ENCODE measurements at places on chromosomes 4 and X.

DNA sequence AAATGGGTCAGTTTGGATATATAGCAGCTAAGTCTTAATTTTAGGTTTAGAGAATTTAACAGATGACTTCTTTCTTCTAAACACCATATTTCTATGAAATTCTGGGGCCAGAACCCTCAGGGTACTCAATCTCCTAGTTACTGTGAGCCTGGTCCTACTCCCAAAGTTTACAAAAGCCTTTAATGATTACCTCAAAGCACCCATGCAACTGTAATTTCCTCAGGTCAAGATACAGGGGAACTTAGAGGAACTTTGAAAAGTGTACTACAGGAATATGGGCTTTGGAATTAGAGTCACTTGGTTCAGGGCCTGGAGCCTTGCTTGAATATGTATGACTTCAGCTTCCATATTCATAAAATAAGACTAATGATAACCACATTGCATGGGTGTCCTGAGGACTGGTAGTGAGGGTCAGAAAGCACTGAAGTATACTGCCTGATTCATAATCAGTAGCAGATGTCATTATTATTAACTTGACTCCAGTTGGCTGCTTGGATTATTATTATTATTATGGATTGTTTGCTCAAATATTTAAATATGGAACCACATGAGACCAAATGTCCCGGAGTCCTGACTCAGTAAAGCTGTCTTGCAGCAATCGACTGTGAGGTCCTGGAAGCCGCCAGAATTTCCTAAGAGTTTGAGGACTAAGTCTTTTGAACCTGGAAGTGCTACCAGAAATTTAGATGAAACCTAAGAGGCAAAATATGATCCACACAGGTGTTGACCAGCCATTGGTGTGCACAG, 2.0 kb upstream of the ADH7 start:
- no peak for DNase-seq

GRCh38 chr4:4564522-4564921, 22.7 kb upstream of the STX18 start:
- no peak for DNase-seq

DNA sequence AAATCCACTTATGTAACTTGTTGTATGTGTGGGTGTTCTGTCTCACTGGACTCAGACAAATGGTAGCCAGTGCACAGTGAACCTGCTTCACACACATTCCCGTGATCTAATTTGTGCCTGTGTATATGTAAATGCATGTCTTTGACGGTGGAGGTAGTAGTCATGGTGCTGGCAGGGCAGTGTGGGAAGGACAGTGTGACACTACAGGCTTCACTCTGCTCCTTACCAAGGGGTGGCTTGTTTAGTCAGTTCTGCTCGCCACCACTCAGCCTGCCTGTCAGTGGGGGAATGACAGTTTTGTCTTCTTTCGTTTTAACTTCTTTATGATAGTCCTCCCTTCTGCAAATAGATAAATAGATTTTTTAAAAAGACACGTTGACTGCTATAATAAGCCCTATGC, 17.7 kb upstream of the PAQR3 start:
- DNase-seq = no peak

DNA sequence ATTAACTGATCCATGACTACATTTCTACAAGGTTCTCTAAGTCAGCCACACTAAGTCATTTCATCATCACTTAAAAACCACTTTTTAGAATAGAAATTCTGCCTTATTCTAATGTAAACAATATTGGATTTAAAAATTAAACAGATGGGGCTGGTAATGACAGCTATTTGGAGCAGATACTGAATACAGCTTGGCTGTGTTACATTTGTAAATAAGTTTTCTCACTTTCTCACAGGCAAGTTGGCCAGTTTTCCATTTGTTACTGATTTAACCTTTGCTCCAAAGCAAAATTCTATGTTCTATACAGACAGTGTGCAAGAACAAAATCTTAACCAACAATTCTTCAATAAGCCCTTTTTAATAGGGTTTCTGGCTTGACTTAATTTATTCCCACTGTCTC, 370.7 kb downstream of the GRIA2 start:
- DNase-seq = no peak

GRCh38 chr4:140867356-140867755, 111.2 kb upstream of the TBC1D9 start:
- no peak for DNase-seq

- no peak for DNase-seq
These were observed 42.3 kb downstream of the NIPAL1 start for GRCh38 chr4:48058617-48059530.

DNA sequence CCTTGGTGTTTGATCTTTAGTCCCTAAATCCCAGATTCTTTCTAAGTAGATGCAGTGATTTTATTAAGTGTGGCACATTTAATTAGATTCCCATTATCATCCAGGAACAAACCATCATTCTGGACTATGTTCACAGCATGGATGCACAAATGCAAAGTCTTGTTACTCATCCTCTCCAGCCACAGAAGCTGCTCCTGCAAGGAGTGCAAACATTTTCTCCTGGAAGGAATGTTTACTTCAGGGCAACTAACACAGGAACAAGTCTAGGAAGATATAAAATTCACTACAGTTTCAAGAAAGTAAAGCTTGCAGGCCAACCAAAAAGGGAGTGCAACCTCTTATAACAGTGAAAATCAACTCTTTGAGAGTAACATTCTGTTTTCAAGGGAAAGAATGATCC, 106.0 kb downstream of the IQCM start:
- no peak for DNase-seq

DNA sequence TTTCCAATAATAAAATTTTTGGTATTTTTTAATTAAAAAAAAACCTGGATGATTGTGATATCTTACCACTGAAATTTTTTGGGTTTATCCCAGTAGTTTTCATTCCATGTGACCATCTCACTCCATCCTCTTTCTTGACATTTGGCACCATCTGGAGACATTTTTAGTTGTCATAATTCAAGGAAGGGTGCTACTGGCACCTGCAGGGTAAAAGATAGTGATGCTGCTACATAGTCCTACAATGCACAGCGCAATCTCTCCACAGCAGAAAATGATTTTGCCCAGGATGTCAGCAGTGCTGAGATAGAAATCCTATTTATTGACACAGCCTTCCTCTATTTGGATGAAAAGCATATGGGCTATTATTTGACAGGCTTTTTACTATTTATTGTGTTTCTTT, 79.3 kb downstream of the RBPJ start:
- no peak for DNase-seq

- DNase-seq = peak; percentile 25
These were observed 36.0 kb upstream of the SORCS2 start for GRCh38 chr4:7156328-7156727.

DNA sequence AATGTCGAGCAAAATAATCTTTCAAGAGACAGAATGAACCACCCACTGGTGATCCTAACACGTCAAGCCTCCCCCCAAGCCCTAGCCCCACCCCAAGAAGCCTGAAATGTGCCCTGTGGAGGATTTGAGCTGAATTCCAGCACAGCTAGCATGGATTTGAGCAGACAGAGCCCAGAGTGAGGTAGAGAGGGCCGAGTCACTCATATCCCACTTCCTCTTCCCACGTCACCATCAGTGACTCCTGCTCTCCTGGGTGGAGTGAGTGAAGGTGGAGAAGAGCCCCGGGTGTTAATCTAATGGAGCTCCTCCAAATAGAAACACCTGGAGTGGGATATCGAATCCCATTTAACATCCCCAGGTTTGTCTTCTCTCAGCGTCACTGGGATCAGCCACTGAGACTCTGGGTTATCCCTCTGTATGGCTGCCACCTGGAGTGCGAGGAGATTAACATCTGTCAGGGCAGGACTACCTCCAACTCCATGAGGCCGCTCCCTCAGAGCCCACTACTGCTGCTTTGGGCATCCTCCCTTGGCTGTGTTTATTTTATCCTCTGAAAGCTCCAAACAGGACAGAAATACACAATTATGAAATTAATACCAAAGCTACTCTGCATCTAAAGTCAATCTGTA, 136.6 kb downstream of the NWD2 start:
- DNase-seq = no peak

DNA sequence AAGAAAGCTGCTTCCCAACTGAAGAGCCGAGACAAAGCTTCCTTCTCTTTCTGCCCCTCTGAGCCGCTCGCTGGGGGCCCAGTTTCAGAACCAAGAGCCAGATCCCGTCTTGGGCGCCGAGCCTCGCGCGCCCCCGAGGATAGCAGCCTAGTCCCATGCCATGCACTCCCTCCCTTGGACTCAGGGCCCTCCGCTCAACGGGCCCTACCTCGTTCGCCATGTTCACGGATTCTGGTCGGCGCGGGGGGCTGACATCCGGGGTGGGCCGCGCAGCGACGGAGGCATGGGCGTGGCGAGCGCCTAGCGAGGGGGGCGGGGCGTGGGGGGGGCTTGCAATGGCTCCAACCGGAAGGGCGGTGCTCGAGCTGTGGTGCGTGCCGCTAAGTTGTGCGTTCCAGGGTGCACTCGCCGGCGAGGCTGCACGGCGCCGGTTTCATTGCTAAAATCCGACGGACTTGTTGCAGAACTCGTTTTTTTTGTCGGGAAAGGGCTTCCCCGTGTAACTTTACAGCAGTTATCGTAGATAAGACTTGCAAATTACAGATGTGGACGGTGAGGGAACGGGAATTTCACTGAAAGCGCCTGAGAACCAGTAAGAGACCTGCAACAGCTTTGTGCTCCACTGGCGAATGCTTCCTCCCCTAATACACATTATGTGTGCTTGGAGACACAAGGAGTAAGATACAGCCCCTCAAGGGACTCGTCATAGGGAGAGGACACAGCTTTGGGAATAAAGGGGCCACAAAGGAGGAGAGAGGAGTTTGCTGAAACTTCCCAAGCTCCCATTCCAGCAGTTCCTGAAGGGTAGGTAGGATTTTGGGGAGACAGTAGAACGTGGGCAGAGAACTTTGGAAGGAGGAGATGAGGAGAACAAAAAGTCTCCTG, at the start of gene ADH5:
Gene ADH5, minus strand, starts transcription at position 308 of the 885 bp plus-strand sequence. Its CDS starts 88 bp downstream, at position 220.
- DNase-seq = peak; percentile 93

- no peak for DNase-seq
These were observed 138.5 kb downstream of the ARX start for GRCh38 chrX:24877288-24877664.

DNA sequence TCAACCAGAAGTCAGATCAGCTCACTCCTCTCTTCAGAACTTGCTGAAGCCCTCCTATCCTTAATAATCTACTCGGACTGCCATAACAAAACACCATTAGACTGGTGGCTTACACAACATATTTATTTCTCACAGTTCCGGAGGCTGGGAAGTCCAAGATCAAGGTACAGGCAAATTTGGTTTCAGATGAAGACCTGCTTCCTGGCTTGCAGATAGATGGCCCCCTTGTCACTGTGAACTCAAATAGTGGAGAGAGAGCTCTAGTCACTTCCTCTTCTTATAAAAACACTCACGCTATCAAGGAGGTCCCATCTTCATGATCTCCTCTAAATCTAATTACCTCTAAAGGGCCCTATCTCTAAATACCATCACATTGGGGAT, 125.1 kb downstream of the CAMK2D start:
- no peak for DNase-seq

DNA sequence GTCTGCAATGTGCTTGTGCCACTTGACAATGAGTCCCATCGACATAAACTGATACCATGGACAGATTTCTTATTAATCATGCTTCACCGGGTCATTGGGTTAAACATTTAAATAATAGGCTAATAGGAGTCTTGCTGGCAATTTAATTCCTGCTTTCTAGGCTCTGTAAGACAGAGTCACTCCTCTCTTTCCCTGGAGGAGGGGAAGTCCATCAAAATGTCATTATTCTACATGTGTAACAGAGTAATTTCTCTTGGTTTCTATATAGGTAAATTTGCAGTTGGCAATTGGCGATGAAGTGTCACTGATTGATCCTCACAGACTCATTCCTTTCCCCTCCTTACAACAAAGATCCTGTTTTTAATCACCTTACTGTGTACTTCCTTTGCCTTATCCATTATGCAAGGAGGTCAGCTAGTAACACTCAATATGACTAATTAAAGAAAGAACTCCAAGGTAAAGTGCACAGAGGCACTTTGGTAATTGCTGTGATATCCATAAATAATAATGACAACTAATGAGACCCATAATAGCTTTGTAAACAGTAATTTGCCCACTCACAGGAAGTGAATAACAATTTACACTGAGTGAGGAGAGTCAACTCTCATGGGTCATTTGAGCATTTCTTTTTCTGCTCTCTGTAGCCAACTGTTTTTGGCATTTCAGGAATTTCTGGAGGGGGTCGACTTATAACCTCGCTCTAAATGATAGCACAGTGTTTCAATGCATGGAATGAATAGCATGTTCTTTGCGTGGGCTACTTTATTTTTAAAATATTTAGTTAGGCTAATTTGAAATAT, 184.0 kb downstream of the UGT8 start:
- DNase-seq = no peak

GRCh38 chrX:155334486-155335336, at the start of gene CLIC2:
Gene CLIC2 (minus strand): TSS chrX:155334614. CDS start chrX:155334427, 187 bp downstream.
- no peak for DNase-seq

DNA sequence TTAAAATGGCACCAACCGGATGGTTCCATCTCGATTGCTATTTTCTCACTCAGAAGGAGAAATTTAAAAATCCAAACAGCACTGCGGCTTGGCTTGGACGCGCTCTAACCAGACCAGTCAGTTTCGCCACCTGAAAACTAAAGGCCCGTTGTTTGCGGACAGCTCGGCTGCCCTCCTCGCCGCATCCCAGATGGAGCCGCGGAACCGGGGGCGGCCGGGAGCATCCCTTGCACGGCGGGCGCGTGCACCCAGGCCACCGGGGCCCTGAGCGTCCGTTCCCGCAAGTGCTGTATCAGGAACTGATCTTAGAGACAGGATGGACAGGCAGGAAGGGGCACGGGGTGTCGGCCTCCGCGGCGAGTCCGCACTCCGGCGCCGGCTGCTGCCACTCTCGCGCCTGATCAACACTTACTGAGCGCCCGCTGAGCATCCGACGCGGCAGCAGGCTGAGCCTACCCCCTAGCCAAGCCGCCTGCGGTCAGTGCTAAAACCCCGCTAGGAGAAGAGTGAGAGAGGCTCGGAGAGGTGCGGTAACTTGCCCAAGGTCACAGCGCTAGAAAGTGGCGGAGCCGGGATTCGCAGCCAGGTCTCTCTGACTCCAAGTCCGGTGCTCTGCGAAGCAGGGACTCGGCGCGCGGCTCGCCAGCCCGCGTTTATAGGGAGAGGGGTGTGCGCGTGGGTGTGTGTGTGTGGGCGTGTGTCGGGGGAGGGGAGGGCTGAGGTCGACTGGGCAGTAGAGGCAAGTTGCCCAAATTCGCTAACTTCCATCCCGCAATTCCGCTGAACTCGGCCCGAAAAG, at the start of gene CITED1:
Gene CITED1, minus strand, starts transcription at position 629 of the 799 bp plus-strand sequence. CDS start 3,045 bp downstream, outside the sequence.
- DNase-seq = peak; percentile 54

All from activated CD8-positive, alpha-beta memory T cell treated with anti-CD3 and anti-CD28 coated beads, Interleukin-2, amount 50 U/mL, for 48 hours (primary cell).